ENCODE measurements at places on chromosomes 6 and 20.

GRCh38 chr20:63330084-63330760 is 30.9 kb downstream of the CHRNA4 start:
- DNase-seq = no peak

- DNase-seq = no peak
Observed at GRCh38 chr6:160859822-160860221, 131.7 kb upstream of the MAP3K4 start.

GRCh38 chr20:21719592-21720214 is 14.2 kb downstream of the PAX1 start:
- DNase-seq = peak; percentile 33

DNA sequence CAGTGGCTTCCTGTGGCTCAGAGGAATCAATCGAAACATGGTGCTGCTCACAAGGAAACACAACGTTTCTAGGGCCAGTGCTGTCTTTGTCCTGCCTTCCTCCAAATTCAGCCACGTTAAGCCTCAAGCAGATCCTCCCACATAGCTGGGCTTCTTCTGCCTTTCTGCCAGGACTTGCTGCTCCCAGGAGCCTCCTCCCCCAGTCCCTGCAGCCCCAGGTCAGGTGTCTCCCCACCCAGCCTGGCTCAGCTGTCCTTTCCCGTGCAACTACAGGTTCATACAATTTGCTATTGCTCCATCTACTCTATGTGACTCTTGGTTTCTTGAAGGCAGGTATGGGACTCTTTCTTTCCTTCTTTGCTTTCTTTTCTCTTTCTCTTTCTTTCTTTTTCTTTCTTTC is 215.3 kb upstream of the RNF24 start:
- DNase-seq = no peak

DNA sequence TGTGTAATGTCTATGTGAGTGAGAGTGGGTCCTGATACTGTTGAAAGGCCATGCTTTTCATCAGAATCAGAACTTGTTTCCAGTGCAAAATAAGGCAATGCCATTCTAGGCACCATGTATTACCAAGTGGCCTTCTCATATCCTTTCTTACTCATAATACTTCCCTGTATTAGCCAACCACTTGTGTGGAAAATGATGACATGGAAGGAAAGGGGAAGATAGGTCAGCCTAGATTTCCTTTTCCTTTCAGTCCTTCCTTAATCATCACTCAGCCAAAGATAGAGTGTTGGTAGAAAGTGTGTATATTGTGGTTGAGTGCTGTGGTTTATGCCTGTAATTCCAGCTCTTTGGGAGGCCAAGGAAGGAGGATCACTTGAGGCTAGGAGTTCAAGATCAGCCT is 158.6 kb upstream of the PREP start:
- DNase-seq = no peak

DNA sequence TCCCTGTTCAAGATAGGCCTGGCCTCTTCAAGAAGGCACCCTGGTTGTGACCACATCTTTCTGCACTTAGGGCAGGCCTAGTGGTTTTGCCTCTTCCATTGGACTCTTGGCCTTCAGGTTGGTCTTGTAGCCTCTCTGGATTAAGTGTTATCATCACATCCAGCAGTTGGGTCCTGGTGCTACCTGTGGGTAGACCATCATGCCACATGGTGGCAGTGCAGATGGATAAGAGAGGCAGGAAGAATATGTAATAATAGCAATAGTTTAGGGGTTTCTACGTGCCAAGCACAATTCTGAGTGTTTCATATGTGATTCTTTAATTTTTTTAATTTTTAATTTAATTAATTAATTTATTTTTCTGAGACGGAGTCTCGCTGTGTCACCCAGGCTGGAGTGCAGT is 28.5 kb upstream of the SNRPB2 start:
- no peak for DNase-seq

DNA sequence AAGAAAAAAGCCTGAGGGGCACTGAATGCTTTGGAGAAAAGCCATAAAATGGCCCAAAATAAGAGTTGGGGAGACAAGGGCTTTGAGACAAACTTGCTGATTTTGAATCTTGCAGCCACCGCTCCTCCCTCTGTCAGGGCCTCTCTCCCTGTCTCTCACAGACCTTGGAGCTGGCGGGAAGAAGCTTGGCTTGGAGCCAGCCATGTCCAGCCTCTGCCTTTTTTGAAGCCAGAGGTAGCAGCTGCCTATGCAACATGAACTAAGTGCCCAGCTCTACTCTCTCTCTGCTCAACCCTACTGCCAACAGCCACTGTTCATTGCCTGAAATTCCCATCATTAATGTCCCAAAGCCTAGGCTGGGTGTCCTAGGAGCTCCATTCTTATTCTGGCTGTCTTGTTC is 63.7 kb upstream of the CTNNBL1 start:
- DNase-seq = no peak

DNA sequence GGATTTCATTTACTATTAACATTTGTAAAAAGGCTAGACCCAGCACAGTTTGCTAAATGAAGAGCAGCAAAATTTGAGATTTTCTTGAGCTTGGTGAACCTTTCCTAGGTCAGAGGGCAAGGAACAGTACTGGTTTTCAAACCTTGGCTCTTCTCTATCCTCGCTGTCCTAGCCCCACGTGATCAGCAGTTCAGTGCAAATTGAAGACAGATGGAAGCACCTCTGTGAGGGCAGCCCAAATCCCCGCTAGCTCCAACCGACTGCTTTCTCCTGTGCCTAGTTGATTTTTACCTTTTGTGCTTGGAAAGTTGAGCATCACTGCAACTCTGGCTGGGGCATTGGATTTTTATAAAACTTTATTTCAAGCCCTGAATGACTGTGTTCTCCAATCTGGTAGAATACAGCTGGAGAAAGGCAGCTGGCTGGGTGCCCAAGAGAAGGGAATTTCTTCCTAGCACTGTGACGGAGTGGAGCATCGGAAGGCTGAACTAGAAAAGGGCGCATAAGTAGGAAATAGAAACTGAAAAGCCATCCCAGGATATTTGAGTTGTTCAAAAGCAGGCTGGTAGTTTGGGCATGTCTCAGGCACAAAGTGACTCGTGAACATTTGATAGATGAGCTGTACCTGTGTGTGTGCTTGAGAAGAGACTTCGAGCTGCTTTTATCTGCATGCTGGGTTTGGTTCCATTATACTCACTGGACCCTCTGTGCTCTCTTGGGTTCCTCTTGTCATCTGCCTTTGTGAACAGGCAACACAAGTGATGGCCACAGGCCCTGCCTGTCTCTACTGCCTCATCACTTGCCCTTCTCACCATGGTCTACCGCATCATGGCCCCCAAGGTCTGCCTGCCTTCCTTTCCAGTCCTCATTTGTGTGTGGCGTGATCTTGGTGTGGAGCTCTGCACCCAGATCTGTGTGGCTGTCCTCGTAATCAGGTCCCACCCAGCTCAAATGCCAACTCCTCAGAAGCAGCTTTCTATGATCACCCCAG is 2.3 kb downstream of the RNF114 start:
- no peak for DNase-seq

GRCh38 chr20:46694484-46694883 is 5.2 kb upstream of the TP53RK start:
- DNase-seq = no peak

DNA sequence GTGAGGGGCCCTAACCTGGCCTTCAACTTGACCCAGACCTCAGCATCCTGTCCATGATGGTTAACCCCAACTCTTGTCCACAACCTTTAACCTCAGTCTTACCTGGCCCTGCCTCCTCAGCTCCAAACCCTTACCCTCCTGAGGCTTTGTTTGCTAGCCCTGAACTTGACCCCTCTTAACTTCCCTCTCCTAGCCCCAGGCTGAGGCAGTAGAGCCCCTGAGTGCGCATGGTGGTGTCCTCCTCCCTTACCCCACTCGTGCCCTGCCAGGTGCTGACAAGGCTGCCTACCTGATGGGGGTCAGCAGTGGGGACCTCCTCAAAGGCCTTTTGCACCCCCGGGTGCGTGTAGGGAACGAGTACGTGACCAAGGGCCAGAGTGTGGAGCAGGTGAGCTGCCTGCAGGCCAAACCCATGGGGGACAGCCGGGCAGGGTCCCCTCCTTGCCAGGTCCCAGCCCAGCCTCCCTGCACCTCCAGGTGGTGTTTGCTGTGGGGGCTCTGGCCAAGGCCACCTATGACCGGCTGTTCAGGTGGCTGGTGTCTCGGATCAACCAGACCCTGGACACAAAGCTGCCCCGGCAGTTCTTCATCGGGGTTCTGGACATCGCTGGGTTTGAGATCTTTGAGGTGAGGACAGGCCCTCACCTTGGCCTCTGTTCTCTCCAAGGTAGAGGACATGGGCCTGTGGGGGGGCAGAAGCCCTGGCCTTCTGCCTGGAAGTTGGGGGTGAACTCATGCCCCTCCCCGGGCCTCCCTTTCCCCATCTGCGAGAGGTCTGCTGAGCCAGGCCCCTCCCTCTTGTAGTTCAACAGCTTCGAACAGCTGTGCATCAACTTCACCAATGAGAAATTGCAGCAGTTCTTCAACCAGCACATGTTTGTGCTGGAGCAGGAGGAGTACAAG is 31.9 kb downstream of the MYH7B start:
- no peak for DNase-seq

GRCh38 chr6:52573295-52573694 is 3.6 kb downstream of the TRAM2 start:
- DNase-seq = no peak

DNA sequence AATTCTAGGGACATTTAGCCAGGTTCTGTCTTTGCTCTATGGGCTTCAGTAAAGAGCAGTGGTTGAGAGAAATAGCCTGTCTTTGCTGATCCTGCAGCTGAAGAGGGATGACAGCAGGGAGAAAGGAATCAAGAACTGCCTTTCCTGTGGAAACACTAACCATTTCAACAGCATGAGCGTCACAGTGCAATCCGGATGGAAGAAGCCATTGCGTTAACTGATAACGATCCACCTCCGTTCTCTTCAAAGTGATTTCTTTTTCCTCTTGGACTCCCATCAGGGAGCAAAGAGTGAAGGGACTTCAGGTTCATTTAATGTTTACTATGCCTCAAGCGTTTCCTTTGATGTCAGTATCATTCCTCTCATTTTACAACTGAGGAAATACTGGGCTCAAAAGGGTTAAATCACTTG is 35.2 kb upstream of the EEF1E1 start:
- no peak for DNase-seq

DNA sequence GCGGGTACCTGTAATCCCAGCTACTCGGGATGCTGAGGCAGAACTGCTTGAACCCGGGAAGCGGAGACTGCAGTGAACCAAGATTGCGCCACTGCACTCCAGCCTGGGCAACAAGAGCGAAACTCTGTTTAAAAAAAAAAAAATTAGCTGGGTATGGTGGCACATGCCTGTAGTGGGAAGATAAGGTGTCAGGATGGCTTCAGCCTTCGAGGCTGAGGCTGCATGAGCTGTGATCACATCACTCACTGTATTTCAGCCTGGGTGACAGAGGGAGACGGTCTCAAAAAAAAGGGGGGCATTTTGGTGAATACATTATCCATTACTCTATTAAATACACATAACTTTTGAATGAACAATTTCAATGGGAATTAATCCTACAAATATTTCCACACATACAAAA is 32.4 kb downstream of the SNX3 start:
- DNase-seq = no peak

GRCh38 chr20:58407966-58408557 is 19.0 kb downstream of the VAPB start:
- DNase-seq = no peak

- no peak for DNase-seq
Observed at GRCh38 chr6:150091476-150091875, 22.6 kb upstream of the ULBP3 start.

- DNase-seq = no peak
Observed at GRCh38 chr6:51472745-51473487, 614.5 kb downstream of the PKHD1 start.

DNA sequence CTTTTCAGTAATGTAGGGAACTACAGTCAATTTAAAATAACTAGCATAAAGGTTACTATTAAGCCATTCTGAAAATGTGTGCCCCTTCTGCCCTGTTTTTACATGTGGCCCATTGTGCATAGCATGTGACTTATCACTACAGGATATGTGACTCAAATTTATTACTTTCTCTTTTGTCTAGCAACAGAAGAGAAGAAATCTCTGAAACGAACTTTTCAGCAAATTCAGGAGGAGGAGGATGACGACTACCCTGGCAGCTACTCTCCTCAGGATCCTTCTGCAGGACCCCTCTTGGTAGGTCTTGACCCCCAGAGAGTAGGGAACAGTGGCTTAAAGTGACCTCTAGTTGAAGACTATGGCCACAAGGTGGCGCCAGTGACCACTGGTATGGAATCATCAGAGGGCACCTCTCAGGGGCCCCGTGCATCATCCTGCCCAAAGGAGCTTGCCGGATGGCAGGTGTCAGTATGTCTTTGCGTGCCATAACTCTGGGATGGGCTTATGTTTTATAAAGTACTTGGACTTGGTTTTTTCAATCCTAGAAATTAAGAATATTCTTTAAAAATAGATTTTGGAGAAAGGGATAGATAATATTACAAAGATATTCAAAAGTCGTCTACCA is 23.9 kb downstream of the RPRD1B start:
- DNase-seq = peak; percentile 59
